ENCODE measurements at places on chromosomes 5 and 9.

DNA sequence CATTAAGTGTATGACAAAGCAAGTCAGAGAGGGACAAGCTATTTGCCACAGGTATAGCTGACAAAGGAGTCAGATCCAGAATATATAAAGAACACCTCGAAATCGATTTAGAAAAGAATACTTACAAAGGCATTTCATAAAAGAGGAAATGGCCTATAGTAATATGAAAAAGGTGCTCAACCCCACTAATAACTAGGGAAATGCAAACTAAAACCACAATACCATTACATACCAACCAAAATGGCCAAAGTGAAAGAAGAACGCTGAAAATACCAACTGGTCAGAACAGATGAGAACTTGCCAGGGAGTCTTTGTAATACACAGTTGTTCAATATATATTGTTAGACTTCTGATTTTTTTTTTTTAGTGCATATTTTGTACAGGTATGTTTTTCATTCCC lies 152.9 kb downstream of the CDC42SE2 start:
- no peak for DNase-seq

- DNase-seq = no peak
Observed at GRCh38 chr9:128033609-128034008, 33.5 kb downstream of the NAIF1 start.

- DNase-seq = no peak
Observed at GRCh38 chr5:163727028-163727427, 221.6 kb downstream of the MAT2B start.

- no peak for DNase-seq
Observed at GRCh38 chr9:33270146-33270545, 5.3 kb downstream of the CHMP5 start.

DNA sequence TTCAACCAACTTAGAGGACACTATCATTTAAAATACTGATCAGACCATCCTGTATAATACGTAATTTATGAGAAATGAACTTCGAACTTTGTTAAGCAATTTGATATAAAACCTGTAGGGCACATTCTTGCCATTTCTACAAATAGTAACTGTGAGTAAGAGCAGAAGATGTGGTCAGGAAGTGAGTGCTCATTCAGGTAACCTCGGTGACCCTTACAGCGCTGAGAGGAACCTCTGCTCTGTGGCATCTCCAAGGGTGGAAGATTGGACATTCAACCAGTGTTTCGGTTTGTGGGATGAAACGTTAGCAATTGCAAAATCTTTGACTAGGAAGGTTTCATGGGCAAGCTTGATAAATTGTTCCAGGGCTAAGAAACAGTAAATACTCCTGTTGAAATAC lies 194.8 kb upstream of the IRX2 start:
- no peak for DNase-seq

DNA sequence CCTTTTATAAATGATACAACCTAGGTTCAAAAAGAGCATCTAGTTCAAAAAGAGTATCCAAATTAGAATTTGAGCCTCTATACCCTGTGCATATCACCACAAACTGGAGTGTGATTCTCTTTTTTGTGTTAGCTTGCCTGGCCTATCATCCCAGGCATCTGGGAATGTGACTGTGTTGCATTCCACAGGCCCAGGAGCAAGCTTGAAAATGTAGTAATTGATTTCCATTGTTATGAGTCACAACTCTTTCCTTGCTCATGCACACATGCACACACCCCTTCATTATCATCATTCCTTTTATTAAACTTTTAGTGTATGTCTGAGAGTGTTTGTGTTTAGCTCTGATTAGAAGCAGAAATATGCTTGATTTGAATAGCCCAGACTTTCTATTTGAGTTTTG lies 75.2 kb downstream of the FCHO2 start:
- no peak for DNase-seq

DNA sequence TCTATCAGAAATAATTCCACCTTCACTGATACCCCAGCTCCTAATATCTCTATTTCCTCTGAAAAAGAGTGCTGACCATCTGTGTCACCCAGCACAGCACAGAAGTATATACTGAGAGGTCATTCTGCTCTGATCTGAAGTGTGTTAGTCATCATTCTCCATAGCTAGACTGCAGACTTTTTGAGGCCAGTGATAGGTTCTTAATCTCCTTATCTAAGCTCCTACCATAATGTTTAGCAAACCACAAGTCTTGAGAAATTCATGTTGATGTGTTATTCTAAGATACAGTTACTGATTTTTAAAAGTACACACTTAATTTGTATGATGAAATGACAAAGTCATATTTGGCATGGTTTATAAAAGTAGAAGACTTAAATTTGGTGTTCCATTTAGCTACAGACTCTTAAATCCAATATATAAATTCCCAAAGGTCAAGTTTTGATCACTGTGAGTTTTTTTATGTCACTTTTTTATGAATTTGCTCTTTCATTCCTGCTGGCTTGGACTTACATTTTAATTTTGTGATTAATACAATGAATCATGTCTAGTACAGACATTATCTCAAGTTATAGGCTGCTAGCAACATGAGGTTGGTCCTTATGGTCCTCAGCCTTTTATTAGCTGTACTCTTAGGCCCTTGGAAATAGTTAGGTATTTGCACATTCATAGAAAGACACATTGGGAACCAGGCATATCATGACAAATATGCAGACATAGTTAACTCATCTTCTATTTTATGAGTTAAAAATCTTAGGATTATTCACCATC lies 380.8 kb downstream of the EBF1 start:
- DNase-seq = no peak

DNA sequence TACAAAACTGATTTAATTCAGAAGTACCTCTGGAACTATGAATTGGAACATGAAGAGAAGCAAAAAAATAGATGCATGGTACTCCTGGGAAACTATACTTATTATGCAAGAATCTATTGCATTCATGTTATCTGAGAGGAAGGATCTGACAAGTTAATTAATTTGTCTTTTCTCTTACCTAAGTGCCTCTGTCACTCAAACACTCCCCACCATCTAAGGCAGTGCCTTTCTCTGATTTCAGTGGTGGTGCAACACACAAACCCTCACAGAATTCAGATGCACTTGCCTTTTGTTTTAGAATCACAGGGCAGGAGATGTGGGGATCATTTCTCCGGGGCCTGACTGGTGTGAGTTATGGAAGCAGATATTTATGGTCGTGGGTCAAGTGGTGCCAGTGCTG lies 52.5 kb upstream of the C9orf72 start:
- DNase-seq = no peak

DNA sequence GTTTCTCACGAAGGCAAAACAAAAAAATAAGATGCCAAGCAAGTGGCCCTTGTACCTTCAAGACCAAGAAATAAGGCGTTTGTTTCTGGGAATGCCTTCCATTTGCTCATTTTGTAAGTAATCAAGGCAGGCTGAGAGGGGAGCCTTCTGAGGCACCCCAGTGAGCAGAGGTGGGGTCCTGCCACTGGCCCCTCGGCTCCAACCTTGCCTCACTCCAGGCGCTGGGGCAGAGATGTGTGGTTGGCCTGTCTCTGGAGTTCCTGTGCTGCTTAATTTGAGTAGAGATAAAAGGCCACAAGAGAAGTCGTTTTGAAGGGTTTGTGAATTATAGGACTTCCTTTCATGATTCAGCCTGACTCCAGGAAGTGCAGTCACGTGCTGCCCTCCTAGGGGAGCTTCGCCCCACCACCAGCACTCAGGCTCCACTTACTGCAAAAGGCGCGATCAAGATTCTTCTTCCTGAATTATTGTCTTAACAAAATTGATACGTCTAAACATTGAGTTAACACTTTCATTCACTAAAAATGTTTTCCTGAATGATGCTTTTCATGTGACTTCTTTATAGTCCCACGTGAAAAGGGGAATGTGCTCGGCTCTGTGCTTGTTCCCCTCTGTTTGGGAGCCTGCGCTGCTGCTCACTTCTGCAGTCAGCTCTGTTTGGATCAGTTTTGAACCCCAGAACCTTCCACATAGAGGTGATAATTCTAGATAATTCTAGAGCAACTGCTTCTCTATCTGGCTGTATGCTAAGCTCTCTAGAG lies 13.7 kb downstream of the SYK start:
- peak; percentile 84 for DNase-seq

GRCh38 chr5:53243403-53243802 lies 133.8 kb upstream of the MOCS2 start:
- DNase-seq = no peak

- DNase-seq = no peak
Observed at GRCh38 chr5:109706095-109706494, 16.4 kb downstream of the MAN2A1 start.

DNA sequence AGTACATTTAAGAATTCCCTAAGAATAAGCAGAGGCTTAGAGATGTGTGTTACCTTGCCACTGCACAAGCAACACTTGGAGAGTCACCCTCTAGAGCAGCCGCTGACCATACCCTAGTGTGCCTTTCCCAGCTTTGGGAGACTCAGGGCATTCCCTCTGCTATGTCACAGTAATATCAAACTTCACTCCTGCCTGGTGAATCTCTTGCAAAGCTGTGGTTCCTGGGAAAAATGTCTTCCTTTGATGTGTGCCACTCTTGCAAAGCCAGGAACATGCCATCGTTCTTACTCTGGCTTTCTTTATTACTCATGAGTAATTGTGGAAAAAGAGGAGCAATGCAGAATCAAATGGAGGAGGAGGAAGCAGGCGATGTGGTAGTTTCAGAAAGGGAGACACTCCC lies 173.2 kb downstream of the CCDC192 start:
- DNase-seq = no peak

DNA sequence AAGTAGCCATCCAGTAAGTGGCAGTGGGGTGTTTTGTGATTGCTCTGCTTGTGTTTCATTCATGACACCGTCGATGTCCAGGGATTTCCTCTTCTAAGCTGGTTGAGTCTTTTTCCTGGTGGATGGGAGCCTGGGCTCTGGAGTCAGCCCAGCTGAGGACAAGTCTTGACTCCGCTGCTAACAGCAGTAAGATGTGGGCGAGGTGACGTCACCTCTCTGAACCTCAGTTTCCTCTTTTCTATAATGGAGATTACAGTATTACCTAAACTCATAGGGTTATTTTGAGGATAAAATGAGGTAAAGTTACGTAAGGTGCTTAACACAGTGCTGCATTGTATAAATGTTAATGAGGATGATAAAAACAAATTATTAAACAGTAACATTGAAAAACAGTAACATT lies 21.3 kb downstream of the FGF1 start:
- peak; percentile 80 for DNase-seq

Measured in suppressor macrophage (primary cell).